Activated gamma-delta T cell treated with anti-CD3 and anti-CD28 coated beads, Interleukin-2, amount 50 U/mL, for 16 hours (primary cell): ENCODE measurements at places on chromosomes 2 and 18.

- DNase-seq, result peak; percentile 45
These were observed 604 bp downstream of the RALBP1 start for GRCh38 chr18:9475643-9476591.

DNA sequence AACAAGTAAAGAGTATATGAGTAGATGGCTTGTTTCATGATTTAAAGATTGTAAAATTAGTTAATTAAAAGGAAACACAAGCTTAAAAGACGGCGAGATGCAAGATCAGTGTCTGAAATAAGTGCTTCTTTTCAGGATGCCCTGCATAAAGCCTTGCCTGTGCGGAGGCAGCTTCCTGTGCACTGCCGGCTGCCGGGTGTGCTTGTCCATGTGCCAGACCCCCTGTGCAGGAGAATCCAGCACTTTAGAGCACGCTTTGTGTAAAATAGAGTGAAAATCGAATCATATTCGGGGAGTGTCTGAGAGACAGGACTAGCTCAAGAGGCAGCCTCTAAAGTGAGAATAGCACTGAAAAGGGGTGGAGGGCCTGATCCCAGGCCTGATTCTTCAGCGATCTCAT is 154.7 kb downstream of the CHST9 start:
- DNase-seq, result no peak

DNA sequence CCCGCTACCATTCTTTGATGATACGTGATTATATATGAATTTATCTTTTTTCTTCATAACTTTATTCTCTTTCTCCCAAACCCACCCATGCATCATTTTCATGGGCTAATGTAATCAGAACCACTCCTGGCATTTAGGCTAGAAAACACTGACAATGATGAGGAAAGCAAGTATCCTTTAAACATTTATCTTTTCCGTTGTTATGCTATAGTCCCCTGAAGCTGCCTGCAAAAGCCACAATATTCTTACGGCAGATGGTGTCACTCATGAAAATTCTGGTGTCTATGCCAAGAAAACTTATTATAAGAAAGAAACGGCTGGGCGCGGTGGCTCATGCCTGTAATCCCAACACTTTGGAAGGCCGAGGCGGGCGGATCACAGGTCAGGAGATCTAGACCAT is 221.8 kb upstream of the CTAGE1 start:
- no peak for DNase-seq

DNA sequence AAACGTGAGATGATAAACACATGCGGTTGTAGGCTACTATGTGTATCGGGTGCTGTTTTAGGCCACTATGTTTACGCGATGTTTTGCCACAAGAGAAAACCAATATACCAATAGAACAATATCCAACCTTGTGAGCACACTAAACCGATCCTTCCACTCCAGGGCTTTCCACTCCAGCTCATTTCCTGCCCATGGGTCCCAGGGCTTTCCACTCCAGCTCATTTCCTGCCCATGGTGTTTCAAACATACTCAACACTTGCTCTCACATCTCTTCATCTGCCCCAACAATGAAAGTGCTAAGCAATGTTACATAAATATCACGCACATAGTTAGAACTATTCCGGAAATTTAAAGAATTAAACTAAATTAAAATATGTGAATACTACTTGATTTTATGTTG is 80.0 kb downstream of the EPB41L3 start:
- no peak for DNase-seq

DNA sequence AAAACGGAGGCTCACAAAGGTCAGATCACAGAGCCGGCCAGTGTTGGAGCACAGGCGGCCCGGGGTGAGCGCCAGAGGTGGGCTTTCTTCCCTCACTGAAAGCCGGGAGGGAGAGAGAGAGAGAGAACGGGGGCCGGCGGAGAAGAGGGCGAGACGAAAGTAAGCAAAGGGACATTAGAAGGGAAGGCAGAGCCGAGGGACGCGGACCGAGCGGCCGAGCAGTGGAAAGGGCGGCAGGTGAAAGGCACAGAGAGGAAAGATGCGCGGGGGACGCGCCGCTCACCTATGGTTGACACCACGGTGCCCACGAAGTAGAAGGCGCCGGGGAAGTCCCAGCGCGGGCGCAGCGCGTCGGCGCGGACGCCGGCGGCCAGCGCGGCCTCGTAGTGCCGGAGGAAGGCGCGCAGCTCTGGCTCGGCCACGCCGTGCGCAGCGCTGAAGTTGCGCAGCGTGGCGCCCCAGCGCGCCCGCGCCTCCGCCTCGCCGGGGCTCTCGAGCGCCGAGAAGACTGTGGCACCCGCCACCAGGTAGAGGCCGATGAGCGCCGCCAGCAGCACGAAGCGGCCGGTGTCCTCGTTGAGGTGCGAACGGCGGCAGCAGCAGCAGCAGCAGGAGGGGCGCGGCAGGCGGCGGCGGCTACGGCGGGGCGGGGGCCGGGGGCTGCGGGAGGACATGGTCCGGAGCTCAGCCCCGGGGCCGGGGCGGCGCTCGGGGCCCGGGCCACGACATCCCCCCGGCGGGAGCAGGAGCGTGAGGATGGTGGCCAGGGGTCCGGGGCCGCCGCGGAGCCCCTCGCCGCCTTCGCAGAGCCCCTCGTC is 166.9 kb downstream of the MSH2 start:
- no peak for DNase-seq

GRCh38 chr2:170598067-170598395 is 117.1 kb upstream of the SP5 start:
- no peak for DNase-seq

GRCh38 chr2:10972683-10973433 is 61.1 kb downstream of the KCNF1 start:
- no peak for DNase-seq
